ENCODE measurements at places on chromosomes 4 and X.

GRCh38 chr4:125321709-125322365, 7.1 kb downstream of the FAT4 start:
- DNase-seq = no peak

DNA sequence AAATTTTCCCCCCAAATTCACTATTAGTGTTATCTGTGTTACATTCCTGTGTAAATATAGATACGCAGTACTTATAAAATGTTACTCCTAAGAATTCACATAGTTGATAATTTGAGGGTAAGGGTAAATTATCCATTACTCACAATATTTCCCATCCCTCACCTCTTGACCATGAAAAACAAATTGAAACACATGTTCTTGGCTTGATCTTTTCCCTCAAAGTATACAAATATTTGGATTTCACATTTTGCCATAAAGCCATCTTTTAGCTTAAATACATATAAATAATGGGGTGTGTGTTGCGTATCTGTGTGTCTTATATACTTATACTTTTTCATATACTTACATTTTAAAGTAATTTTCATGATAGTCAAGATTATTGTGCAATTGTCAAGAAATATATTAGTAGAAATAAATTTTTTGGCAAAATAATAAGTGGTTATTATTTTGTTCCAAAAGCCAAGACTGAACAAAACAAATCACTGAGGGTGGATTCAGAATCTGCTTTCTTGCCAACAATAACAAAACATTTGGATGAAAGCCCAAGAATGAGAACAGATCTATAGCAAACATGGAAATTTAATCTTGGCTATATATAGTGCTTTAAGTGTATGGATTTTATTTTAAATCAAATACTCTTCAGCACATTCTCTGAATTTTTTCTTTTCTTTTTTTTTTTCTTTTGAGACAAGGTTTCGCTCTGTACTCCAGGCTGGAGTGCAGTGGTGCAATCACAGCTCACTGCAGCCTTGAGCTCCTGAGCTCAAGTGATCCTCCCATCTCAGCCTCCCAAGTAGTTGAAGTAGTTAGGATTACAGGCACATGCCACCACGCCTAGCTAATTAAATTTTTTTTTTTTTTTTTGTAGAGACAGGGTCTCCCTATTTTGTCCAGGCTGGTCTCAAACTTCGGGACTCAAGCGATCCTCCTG, 48.5 kb upstream of the PRSS48 start:
- no peak for DNase-seq

GRCh38 chr4:80446664-80447063, 111.1 kb downstream of the CFAP299 start:
- DNase-seq = no peak

DNA sequence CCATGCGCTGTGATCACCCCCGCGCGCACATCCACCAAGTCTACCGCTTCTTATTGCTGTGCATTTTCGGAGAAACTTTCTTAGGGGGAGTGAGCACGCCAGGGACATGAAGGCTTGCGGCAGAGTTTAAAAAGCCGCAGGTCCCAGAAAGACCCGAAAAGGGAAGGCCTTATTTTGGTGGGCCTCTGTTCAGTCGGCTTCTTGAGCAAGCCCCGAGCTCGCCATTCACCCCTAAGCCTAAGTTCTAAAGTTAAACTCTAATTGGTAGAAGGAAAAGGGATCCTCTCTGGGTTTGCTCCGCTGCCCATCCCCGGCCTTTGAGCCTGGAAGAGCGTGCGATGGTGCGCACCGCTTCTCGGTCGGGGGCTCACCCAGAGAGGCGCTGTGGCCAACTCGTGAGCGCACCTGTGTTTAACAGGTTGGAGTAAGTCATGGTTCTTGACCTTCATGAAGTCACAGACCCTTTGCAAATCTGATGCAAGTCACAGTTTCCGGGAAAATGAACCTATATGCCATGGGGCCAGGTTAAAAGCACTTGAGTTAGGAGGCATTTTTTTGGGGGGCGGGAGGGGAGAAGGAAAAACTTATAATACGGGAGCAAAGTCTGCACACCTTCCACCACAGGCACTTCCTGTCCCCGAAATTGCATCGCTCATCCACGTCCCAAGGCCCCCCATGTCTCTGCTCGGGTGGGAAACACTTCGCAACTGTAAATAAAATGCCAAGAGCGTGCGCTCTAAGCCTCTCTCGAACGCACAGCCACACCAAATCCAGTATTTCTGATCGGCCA, 1.9 kb downstream of the PHOX2B start:
- no peak for DNase-seq

GRCh38 chrX:10341309-10341708, 184.5 kb downstream of the CLCN4 start:
- DNase-seq = no peak

Data from CD8-positive, alpha-beta memory T cell (primary cell).